ENCODE measurements at places on chromosomes 11 and 22. TPM values are rescaled to one million over a fixed set of nuclear protein-coding genes. Genes with fewer than 3 reads are reported as not detected.

- no peak for DNase-seq
Measured at GRCh38 chr11:118370774-118371173, 11.4 kb downstream of the UBE4A start.

DNA sequence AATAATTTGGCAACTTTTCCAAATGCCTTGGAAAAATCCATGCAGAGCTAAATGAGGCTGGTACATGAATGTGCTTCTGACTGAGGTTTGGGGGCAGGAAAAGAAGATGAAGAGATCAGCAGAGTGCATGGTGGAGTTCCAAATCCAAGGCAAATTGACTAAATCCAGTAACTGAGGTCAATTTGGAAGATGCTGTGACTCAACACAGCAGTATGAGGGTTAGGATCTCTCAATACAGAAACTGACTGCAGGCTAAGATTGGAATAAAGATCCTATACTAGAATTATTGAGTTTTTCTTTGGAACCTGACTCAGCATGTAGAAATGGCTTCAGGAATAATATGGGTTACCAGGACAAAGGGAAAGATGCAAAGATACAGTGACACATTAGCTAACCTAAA, 99.3 kb upstream of the FAT3 start:
- DNase-seq, result no peak

GRCh38 chr22:35892192-35892591, 136.4 kb downstream of the RBFOX2 start:
- no peak for DNase-seq

The RFPL2 gene
- total RNA-seq, result not detected

The PRDM11 gene
- total RNA-seq, result 9.7 TPM

GRCh38 chr11:32829157-32829679, 509 bp upstream of the PRRG4 start:
- DNase-seq, result no peak

- DNase-seq, result no peak
Measured at GRCh38 chr22:25853501-25854284, 111.7 kb downstream of the MYO18B start.
